CD4-positive, alpha-beta T cell treated with Interleukin-4 for 4 hours (primary cell): ENCODE measurements at places on chromosomes 16 and 17.
A peak's percentile ranks its signal among the peaks of the same experiment; 100 is the strongest.

DNA sequence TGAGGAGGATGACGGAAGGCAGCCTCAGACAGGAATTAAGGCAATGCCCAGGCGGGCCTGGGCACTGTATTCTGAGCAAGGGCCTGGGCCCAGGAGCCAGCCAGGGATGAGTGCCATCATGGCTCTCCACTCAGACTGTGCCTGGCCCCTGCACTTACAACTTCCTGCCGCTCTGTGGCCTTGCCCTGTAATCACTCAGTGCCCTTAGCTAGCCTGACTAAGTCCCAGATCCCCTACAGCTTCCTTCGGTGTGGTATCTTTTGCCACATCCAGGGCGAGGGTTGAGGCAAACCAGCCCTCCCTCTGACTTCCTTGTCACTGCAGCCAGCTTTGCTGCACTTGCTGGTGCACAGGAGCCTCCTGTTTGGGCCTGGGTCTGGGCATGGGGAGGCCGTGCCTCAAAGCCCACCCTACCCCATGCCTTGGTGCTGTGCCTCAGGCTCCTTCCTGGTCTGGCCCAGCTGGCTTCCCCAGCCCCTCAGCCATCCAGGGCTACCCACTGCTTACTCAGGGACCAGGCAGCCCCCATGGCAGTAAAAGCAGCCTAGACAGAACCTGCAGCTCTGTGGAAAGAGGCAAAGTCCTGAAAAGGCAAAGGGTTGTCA lies 9.3 kb downstream of the SLC46A1 start:
- no peak for DNase-seq

DNA sequence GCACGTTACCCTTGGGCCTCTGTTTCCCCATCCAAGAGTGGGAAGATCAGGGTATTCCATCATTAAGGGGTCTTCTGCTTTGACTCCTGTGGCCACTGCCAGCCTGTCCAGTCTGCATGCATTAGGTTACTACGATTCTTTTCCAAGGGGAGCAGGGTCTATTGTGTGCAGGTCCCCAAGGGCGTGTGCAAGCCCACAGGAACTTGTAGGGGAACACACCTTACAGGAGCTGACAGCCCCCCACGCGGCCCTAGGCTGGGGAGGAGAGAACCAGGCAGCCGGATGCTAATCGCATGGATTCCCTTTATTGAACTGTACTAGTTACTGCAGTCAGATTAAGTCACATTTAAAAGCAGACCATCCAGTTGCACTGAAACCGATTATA lies 116.7 kb downstream of the C16orf78 start:
- DNase-seq = no peak

DNA sequence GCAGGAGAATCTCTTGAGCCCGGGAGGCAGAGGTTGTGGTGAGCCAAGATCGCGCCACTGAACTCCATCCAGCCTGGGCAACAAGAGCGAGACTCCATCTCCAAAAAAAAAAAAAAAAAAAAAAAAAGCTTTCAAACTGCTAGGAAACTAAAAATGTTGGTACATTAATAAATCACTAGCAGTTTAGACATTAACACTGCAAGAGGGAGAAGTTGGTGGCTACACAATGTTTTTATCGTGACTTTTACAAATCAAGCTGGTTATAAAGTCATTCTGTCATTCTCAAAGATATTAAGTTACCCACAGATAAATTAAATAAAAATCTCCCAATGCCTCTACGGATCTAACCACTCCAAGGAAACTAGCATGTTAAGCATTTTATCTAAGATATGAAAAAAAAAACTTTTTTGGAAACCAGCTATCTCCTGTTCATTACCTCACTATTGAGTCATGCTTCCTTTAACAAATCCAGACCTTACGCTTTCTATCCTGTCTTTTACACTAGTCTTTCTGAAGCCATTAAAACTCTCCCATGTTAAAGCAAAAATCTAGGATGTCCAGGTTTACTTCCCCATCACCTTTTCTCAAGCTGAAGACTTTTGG lies 85.9 kb upstream of the SMURF2 start:
- no peak for DNase-seq

DNA sequence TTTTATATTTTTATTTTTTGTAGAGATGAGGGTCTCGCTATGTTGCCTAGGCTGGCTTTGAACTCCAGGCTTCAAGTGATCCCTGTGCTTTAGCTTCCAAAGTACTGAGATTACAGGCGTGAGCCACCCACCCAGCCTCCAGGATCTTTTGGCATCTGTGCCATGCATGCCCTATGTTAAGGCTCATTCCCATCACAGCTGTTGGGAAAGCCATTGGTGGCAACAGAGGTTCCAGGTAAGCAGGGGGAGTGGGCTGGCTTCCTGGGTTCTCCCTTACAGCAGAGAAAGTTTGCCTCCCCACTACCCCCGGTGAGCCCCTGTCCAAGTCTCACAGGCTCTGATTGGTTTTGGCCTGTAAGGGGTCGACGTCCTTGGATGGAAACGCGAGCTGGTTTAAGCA lies 8.9 kb upstream of the MRTFB start:
- no peak for DNase-seq

GRCh38 chr16:51147776-51148677 lies 3.0 kb downstream of the SALL1 start:
- DNase-seq = no peak

GRCh38 chr17:63516910-63517824 lies 6.0 kb upstream of the KCNH6 start:
- DNase-seq = no peak

DNA sequence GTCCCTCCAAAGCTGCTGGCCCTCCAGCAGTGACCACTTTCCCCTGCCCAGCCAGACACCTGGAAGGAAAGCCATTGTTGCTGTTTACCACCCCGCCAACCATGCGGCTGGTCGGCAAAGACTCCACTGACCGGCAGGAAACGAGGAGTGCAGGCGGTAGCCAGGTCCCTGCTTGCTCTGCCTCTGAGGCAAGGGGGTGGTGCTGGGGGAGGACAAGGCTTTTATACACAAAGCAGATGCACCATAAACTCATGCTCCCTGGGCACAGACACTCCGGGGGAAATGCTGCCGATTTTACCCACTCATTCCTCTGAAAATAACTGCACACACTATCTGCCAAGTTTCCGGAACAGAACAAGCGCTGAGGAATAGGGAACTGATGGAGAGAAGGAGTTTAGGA lies 62.8 kb upstream of the GRIN2A start:
- no peak for DNase-seq

GRCh38 chr17:29145289-29146073 lies 34.7 kb downstream of the MYO18A start:
- peak; percentile 85 for DNase-seq

DNA sequence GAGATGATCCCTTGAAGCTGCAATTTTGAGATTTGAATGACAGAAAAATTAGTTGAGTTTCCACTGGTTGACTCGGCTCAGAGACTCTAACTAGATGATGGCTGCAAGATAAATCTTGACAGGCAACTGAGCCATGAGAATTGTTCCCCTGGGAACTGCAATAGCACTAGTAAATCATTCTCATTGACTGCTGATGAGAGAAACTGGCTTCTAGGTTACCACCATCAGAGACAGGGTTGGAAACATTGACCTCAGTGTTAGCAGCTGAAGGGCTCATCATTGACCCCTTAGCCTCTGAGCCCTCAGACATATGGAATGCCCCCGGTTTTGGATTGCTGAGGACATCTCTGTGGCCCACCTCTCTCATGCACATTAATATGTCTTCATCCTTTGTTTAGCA lies 125.4 kb upstream of the COX10 start:
- DNase-seq = no peak

- DNase-seq = no peak
Measured at GRCh38 chr17:4204190-4204589, 59.6 kb downstream of the ANKFY1 start.

DNA sequence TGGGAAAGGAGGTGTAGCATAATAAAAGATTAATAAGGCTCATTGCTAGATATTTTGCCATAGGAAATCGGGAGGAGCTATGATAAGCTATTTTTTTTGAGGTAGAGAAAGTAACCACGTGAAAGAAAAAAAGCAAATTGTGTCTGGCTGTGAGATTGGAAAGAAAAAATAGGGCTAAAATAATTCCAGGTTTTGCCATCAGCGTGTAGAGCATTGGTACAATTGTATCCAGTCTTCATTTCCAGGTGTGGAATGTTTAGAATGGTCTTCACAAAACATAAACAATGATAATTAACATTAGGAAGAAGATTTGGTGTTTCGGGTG lies 1.1 kb downstream of the TANC2 start:
- DNase-seq = no peak

- no peak for DNase-seq
Measured at GRCh38 chr17:27339198-27339835, 45.4 kb downstream of the WSB1 start.

DNA sequence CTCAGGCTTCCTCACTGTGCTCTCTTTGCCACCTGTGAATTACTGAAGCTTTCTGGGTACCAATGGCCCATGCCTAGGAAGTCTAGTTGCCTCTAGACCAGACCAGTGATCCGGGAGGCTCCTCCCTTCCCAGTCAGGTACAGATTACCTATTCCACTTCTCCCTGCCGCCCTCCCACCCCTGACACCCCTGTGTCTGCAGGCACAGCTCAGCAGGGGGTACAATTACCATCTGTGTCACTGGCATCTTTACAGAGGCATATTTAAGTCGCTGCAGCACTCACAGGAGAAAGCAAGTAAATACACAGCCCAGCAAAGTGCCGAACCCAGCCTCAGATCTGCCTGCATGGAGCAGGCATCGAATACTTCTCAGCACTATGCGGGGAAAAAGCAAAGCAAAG lies 5.3 kb upstream of the WSCD1 start:
- no peak for DNase-seq

DNA sequence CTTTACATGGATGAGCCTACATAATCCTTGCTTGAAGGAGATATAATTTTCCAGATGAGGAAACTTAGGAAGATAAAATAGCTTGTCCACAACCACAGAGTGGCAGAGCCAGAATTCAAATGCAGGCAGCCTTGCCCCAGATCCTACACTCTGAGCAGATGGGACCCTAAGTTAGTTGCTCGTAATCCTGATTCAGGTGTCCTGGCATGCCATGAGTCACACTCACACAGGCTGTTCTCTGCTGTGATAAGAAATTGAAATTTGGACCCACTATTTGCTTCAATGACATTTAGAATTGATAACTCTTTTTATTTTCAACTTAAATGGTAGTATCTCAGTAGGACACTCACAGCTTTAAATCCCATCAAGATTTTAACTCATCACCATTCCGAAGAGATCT lies 150.7 kb upstream of the CACNG5 start:
- DNase-seq = no peak

- no peak for DNase-seq
Measured at GRCh38 chr17:20278805-20279204, 188.5 kb downstream of the LGALS9B start.

GRCh38 chr17:74332763-74333283 lies 6.8 kb downstream of the KIF19 start:
- no peak for DNase-seq

DNA sequence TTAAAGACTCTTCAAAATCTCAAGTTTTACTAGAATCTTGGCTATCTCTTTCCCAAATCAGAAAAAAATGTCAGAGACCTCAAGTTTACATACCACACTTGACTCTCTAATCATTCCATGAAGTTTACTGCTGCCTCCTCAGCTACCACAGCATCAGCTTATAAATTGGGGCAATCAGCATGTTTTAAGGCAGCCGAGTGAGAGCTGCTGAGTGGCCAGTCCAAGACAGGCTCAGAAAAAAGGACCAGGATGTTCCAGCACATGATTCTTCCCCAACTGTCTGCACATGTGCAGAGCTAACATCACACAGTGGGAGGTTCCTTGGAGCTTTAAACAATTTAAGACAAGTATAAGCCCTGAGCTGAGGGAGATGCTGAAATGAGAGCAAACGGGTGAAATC lies 140.6 kb upstream of the NUDT7 start:
- DNase-seq = no peak

GRCh38 chr17:12789075-12789480 lies 220 bp upstream of the ARHGAP44 start:
- no peak for DNase-seq
